ENCODE measurements at places on chromosomes 2 and 18.

DNA sequence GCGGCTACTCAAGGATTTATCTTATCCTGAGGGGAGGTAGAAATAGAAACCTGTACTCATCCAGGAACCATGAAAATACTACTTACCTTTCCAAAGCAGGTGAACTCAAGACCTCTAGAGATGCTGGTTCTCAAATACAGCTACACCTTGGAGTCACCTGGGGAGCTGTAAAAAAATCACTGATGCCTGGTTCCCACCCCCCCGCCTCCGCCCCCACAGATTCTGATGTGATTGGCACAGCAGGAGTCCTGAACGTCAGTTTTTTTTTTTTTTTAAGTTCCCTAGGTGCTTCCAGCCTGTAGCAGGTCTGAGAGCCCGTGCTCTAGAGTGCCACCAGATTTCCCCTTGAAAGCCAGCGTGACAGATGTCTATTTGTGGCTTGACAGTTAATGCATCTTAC lies 113.6 kb downstream of the MRO start:
- peak; percentile 31 for DNase-seq

DNA sequence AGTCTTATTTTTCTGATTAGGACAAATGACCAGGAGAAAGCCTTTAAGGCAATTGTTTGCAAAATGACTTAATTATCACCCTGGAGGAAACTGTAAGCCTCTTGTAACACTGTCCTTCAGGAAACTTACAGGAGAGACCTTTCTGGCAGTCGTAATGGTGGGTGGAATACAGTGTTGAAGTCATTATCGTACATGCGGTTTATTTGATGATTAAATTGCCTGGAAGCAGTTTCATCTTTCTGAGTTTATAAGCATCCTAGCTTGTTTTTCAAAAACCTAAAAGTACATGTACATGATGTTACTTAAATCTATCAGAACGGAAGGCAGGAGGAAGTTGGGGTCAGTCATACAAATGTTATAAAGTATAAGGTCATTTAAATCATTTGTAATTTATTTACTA lies 86.2 kb upstream of the RAB27B start:
- DNase-seq = no peak

DNA sequence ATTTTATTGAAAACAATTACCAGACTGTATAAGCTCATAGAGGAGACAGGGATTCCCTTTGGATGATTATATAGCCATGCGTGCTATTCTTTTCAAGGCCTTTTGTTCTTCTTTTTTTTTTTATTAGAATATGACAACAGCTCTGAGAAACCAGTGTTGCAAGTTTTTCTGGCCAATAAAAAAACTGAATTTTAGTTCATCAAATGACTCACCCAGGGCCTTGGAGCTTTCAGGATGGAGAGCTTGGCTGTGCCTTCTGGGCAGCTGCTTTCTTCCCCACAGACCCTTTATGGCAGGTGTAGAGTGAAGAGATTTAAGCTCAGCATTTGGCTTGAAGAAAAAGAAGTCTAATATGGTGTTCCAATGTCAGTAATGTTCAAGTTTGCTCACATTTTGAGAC lies 497.9 kb upstream of the FANCL start:
- no peak for DNase-seq

DNA sequence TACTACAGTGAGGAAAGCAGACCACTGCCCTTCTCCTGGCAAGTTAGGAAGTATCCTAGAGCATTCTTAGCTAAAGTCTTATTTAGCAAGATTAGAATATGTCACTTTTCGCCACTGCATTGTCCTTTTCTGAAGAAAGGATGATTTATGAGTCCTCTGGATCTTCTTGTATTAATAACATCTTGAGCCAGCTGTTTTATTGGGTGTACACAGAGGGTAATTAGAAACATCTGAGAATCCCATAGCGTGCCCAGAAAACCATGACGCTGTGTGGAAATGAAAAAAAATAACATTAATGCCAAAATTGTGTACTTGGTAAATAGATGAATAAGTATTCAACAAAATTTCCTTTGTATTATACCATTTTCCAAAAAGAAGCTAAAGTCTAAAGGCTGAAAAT lies 198.7 kb downstream of the LTBP1 start:
- DNase-seq = no peak

DNA sequence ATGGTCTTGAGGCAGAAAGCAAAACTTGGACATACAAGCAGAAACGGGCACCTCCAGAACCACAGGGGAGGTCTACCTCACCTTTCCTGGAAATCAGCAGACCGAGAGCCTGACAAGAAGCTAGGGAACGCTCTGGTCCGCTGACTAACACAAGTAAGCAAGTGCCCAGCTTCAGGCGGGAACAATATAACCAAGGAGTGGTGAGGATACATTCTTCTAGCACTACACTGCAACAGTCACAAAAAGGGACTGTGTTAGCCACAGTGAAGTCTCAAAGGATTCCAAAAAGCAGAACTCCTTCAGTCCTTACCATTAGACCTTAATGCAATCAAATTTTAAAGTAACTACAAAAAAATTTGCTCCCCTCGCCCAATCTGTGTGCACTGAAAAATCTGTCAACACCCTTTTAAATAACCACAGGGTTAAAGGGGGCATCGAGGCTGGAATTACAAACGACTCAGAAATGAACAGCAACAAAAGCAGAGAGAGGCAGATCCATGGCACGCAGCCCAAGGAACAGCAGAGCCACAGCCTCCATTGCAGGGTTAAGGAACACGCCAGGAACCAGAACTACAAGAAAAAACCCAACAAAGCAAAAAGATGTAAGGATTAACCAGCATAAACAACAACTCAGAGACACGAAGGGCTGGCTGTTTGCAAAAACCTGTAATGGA lies 7.1 kb downstream of the THAP4 start:
- no peak for DNase-seq

DNA sequence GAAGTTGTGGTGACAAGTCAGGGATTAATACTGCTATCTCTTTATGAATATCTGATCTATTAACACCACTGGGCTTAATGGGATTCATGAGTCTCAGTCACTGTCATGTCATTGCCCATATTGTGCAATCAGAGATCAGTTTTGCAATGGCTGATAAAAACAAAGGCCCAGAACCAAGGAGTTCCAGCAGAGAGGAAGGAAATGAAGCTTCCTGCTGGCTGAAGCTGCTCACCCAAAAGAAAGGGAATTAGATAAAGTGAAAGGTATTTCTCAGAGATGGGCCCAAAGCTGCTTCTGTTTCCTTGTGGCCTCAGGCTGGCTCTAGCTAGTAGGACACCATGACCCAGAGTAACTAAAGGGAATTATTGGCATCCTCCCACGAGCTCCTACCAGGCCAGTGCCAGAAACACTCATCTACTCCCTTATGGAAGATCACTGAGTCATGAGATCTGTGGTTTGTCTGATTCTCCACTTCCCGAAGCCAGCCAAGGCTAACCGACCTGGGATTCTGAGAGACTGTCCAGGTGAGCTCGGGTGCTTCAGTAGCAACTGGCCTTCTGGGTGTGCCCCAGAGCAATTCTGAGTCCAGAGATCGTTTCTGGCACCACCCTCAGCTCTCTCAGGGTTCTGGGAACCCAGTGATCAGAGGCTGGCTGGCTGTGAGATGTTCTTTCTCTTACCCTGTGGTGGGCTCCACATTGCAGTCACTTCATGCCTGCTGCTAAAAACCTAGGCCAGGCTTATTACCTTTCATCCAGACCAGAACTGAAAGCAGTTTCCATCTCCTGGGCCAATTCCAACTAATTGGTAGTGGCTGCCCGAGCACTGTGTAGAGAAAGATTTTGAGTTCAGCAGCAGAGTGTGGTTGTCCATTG lies 129.5 kb upstream of the PELI1 start:
- DNase-seq = no peak

- no peak for DNase-seq
Observed at GRCh38 chr18:45745817-45746461, 22.0 kb downstream of the SLC14A1 start.

- no peak for DNase-seq
Observed at GRCh38 chr2:235949567-235950472, 218.4 kb downstream of the GBX2 start.

- DNase-seq = no peak
Observed at GRCh38 chr2:200138391-200139124, 167.9 kb upstream of the SPATS2L start.

DNA sequence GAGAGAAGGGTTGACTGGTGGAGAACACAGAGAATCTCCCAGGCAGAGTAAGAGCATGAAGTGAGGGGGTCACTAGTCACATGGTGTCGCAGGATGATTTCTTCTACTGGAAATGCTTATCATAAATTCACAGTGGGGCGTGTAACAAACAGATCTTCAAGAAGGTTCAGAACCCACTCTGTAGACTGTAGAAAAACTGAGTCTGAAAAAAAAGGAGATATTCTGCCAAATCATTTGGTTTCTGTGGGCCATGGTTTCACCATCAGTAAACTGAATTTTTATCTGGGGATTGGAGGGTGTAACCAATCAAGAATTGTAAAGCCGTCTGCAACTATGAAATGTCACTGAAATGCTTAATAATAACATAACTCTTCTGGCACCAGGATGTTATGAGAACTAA lies 15.0 kb downstream of the TPGS2 start:
- no peak for DNase-seq

All from NCI-H2081 (cell line).